ENCODE measurements at places on chromosomes 16 and 17.

DNA sequence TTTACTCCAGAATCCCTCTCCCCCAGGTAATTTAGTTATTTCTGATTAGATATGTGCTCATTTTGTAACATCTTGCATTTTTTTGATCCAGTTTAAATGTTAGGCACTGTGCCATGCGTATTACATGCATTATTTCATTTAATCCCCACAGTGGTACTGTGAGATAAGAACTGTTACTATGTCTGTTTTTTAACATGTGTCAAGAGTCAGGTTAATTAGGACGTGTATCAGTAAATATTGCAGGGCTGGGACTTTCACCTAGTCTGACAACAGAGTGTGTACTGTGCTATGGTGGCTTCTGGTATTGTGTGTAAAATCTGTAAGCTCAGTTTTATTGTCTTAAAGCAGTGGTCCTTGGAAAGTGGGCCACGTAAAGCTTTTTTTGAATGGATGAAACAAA is 10.6 kb downstream of the RSPRY1 start:
- DNase-seq, result no peak

GRCh38 chr16:17998550-17998949 is 338.0 kb downstream of the NPIPA8 start:
- no peak for DNase-seq

DNA sequence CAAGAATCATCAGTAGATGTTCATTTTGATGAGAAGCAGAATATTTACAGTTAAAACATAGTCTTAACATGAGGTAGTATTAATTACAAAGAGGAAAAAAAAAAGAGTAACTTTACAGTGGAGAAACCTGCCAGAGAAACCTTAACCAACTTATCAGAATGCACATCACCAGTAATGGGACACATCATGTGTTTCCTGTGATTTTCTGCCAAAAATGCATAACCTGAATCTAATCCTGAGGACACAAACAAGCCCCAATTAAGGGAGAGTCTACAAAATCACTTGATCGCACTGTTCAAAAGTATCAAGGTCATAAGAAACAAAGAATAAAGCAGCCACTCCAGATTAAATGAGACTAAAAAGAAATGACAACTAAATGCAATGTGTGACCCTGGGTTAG is 18.2 kb upstream of the QRICH2 start:
- DNase-seq, result no peak

DNA sequence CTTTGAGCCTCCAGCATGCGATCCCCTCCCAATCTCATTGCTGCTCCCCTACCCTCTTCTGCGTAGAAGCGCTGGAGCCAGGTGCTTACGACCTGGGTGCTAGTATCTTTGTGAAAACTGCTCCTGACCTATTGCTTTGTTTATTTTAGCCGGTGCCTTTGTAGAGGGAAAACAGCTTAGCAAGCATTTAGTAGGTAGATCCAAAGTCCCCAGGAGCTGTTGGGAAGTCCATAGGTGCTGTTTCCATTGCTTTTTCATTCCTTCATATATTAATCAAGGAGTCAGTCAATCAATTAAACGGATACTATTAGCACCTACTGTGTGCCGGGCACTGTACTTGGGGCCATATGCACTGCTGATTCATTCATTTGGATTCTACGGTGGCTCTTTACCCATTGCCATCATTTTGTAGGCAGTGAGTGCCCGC is 497.6 kb downstream of the WWOX start:
- DNase-seq, result no peak

Measured in M059J (cell line).